ENCODE measurements at places on chromosomes 3 and 15. TPM values are rescaled to one million over a fixed set of nuclear protein-coding genes. Genes with fewer than 3 reads are reported as not detected.
A peak's percentile ranks its signal among the peaks of the same experiment; 100 is the strongest.

FOXB1 gene
- total RNA-seq, result not detected

MUC4 gene
- total RNA-seq, result not detected

CATSPER2 gene
- 5.8 TPM for total RNA-seq

GRCh38 chr3:17775073-17775472, 32.6 kb upstream of the TBC1D5 start:
- no peak overlapping the region for H3K27ac ChIP-seq
- H3K36me3 ChIP-seq, result no peaks in the 10 kb centered on the region
- H3K4me3 ChIP-seq, result peak overlapping the region; percentile 65
- peaks cover 16% of the 10 kb centered on the region for H3K27me3 ChIP-seq
- H3K4me1 ChIP-seq, result peaks cover 25% of the 10 kb centered on the region
- peak; percentile 29 for DNase-seq

- no peaks in the 10 kb centered on the region for H3K36me3 ChIP-seq
- DNase-seq, result no peak
- no peak overlapping the region for H3K27ac ChIP-seq
These were observed 63.5 kb upstream of the SLITRK3 start for GRCh38 chr3:165259541-165260193.

DNA sequence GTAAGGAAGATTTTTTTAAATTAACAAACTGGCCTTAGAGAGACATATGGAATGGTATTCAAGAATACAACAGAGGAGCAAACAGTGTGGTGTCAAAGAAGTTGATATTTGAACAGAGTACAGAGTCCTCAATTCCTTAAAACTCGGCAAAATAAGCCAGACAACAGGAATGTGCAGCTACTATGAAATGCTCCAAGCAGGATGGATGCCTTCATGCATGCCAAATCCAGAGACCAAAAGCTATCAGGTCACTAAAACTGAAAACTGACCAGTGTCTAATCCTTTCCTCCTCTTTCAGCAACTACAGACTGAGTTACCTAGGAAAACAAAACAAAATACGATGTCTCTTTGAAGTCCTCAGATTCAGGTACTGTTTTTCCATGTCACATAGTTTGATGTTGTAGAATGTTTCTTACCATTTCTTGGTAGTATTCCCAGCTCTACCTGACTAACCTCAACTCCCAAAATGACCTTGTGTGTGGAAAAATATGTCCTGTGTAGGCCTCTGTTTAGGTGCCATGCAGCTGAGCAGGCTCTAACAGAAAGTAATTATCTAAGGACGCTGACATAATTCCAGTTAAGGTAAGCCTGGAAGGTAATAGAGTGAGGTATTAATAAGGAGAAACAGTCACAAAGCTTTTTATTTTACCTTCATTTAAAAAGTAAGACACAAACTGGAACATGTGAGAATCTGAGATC, 46.9 kb downstream of the TBL1XR1 start:
- peak overlapping the region; percentile 76 for H3K4me3 ChIP-seq
- no peaks in the 10 kb centered on the region for H3K27me3 ChIP-seq
- H3K4me1 ChIP-seq, result peaks cover 20% of the 10 kb centered on the region
- no peaks in the 10 kb centered on the region for H3K36me3 ChIP-seq
- peak overlapping the region; percentile 71 for H3K27ac ChIP-seq
